ENCODE measurements at places on chromosomes 7 and 10.

- no peak for DNase-seq
Measured at GRCh38 chr10:31315453-31315852, 3.6 kb upstream of the ZEB1 start.

GRCh38 chr10:89550509-89550908 is 15.1 kb upstream of the SLC16A12 start:
- DNase-seq: no peak

DNA sequence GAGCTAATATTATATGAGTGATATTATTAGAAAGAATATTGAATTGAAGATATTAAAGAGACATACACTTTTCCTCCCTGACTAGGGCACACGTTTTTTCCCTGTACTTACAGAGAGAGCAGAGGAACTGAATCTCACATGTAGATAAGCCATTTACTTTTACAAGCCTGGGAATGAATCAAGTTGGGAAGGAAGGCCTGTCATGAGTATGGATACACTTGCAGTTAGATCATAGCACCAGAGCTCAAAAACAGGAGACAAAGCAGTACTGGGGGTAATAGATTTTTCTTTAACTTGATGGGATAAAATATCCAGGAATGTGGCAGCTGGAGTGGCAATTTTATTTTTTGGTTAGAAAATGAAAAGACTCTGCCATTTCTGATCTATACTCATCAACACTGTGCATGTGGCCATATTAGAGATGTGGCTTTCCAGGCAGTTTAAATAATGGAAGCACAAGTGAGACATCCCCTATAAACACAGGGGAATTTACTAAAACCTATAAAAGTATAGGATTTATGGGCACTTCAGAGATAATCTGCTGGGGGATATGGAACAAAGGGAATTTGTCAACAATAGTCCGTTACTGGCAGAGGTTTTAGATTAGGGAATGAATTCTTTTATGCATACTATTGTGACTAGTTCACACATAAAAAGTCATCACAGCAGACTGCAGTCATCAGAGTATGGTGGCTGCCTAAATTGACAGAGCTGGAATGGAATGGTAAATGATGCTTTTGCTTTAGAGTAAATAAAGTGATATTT is 657.7 kb upstream of the MBL2 start:
- DNase-seq: no peak

DNA sequence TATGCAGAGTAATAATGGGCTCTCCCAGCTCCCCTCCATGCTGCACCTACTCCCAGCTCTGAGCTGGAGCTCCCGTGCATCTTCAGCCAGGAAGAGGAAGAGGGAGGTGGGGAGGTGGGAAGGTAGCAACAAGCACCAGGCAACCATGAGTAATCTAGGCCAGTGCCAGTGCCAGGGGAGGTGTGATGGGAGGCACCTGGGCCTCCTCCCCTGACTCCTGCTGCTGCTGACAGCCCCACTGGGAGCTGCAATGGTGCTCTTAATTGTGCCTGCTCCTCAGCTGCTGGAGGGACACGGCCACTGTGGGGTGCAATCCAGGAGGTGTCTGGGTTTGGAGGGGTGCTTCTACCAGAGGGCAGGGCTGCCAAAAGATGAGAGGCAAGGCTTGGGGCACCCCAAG is 243.0 kb downstream of the PLXNA4 start:
- no peak for DNase-seq

DNA sequence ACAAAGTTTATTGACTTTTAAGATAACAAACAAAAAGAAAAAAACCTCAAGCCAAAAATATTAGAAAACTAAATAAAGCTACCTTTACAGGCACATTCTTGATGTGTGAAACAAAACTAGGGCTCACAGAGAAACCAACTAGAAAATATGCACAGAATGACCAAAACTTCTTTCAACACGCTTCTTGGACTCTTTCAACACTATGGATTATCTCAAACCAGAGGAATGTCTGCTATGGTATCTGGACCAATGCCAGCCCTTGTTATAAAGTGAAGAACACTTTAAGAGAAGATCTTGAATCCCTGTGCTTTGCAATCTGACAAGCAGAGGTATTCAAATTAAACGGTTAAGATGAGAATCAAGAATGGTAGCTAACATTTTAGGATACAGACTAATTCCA is 76.6 kb downstream of the DNAJC1 start:
- no peak for DNase-seq

- DNase-seq: no peak
Measured at GRCh38 chr7:26813432-26813831, 51.0 kb downstream of the SKAP2 start.

DNA sequence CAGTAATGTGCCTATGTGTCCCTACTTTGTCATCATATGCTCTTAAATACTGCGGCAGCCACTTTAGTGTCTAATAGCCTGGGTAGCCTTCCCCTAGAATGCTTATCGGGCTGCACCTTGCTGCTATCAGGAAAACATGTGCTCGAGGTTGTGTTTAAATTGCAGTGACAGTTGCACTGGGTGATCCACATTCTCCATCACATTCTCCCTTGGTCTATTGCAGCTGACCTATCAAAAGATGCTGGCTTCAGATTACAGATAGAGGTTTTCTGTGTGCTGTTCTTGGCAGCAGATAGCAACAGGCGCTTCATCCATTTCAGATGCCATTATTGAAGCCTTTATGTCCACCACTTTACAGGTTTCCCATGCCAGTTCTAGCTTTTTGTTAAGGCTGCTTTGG is 130.1 kb upstream of the MDFIC start:
- DNase-seq: no peak

DNA sequence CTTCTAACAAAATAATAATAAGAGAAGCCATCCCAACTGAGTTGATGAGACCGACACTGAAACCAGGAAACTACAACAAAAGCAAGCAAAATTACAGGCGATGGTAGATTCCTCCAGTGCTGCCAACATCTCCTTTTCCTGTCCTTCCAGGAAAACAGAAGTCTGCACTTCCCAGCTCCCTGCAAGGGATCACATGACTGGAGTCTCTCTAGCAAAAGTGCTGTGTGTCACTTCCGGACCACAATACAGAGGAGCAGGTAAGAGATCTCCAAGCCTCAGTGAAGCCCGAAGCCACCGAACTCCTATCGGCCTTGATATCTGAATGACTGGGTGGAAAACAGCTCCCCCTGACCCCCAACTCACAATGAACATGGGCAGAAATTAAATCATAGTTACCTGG is 63.2 kb downstream of the SMURF1 start:
- no peak for DNase-seq

DNA sequence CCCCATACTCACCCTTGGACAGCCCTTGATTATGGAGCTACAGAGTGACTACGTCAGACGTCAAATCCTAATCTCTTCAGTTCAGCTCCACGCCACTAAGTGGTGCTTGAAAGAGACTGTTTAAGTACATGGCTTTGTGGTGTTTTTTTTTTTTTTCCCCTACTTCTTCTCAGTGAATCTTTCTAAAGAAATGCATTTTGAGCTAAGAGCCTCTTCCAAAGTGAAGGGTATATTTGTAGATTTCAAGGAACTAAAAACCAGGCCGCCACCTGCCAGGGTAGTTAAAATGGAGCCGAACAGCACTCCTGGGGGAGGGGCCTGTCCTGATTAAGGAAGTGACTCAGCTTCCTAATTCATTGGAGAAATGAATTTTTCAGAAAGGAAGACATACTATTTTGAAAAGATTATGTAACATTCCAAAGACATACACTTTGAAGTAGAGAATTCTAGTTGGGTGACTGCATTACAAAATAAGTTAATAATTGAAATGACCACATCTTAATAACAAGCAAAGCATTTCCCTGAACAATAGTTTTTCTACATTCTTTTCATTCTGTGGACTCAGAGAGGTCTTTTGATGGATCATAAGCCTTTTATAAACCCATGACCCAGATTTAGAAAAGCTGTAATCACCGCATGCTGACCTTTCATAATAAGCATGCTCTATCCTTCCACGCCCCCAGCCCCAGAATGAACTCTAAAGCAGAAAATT is 20.6 kb upstream of the VPS41 start:
- DNase-seq: no peak

- no peak for DNase-seq
Measured at GRCh38 chr10:100008708-100009282, 952 bp downstream of the DNMBP start.

DNA sequence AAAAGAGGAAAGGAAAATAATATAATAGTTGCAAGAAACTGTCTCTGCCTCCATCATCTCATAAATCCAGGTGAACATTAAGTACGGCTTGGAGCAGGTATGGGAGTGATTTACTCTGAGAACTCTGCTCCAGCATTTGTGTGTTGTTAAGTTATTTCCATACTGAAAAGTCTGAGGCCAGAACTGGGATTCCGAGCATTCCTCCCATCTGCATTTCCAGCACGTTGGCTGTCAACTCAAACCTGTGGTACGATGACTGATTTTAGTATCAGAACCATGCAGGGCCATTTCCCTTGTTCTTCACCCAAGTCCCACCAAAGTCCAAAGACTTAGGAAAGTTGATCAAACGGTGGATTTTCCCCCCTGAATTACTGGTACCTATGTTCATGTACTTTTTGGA is 104.9 kb downstream of the CREB5 start:
- no peak for DNase-seq

GRCh38 chr7:43758029-43758821 is at the start of gene BLVRA:
TSS of gene BLVRA (plus strand) at chr7:43758680. CDS start at chr7:43771159, 12,479 bp downstream.
- DNase-seq: peak; percentile 85

DNA sequence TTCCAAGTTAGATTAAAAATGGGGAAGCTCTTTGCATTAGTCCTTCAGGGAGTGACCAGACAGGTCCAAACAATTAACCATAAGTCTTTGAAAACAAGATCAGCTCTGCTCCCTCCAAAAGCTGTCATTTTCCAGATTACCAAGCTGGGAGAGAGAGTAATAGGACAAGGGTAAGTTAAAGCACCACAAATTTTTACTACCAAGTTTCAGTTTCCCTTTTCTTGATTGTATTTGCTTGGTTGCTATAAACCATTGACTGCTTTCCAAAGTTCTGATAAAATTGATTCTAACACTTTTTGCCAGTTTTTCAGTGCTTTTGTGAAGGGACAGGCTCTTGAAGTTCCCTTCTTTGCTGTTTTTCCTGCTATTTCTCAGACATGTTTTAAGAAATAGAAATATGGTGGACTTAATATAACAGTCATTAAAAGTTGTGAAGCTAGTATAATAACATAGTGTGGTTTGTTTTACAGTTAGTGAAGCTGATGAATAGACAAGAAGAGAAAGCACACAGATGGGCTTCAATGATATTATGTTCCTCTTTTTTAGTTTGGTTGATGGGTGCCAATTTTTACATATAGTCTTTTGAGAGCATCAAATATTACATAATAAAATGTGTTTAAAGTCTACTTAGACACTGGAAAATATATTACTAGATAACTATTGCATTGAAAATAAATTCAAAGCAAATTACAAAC is 40.0 kb upstream of the ZNF365 start:
- DNase-seq: no peak

GRCh38 chr10:89685936-89686335 is 15.5 kb upstream of the KIF20B start:
- no peak for DNase-seq

GRCh38 chr10:115167751-115168150 is 74.6 kb downstream of the ATRNL1 start:
- no peak for DNase-seq

GRCh38 chr10:76883596-76883995 is 754.0 kb downstream of the KCNMA1 start:
- no peak for DNase-seq

DNA sequence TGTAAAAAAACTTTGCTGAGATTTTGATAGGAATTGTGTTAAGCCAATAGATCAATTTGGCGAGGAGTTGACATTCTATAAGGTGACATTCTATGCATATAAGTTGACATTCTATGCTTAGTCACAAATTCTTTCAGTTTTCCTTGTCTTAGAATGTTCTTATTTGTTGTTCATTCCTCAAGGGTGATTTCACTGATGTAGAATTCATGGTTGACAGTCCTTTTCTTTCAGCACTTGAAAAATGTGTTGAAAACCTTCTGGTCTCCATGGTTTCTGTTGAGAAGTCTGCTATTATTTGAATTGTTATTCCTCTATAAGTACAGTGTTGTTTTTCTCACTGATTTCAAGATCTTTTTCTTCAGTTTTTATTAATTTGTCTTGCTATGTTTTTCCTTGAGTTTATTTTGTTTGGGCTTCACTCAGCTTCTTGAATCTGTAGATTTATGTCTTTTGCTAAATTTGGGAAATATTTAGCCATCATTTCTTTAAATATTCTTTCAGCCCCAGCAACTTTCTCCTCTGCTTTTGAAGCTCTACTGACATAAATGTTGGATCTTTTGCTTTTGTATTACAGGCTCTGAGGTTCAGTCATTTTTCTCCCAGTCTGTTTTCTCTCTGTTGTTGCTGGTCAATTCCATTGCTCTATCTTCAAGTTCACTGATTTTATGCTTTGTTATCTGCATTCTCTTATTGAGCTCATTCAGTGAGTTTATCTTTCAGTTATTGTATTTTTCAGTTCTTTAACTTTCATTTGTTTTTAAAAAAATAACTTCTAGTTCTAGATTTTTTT is 154.9 kb downstream of the SDK1 start:
- no peak for DNase-seq

DNA sequence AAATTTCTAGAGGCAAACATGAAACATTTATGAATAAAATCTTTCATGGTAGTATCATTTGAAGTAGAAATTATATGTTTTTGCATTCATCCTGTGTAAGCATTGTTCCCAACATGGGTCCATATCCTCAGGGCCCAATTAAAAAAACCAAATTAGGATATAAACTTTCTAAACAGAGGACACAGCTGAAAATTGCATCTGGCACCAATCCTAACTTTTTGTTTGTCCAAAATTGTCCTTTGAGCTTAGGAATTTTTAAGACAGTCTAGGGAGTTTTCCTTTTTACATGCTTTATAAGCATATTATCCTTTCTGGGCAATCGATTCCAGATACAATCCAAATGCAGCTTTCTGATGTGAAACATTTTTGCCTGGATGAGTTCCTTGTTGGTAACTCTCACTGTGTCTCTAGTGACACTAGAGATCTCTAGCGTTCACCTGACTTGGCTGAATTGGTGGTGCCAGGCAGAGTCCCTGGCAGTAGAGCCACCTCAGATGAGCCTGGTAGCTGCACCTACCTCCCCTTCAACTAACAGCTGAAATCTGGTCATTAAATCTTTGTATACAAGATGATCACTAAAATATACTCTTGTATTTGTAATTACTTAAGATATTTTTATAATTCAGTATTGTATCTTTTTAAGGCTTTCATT is 137.6 kb upstream of the SAMD8 start:
- no peak for DNase-seq

GRCh38 chr10:88221010-88221973 is 357.9 kb downstream of the PTEN start:
- no peak for DNase-seq

DNA sequence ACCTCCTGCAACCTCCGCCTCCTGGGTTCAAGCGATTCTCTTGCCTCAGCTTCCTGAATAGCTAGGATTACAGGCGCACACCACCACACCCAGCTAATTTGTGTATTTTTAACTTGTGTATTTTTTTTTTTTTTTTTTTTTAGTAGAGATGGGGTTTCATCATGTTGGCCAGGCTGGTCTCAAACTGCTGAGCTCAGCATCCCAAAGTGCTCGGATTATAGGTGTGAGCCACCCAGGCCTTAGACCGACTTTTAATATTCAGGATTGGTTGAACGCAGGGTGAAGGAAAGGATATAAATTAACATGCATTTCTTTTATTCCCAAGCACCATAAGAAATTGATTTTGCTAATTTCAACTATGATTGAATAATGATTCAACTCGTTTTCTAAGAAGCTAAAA is 798.6 kb downstream of the GATA3 start:
- DNase-seq: no peak

GRCh38 chr10:29377333-29377961 is 88.6 kb downstream of the LYZL1 start:
- DNase-seq: no peak

GRCh38 chr10:36023939-36024338 is 381.8 kb upstream of the FZD8 start:
- DNase-seq: no peak

GRCh38 chr10:79093658-79094411 is 25.1 kb downstream of the ZMIZ1 start:
- no peak for DNase-seq

GRCh38 chr10:97584060-97584797 is at the start of gene HOGA1:
TSS of gene HOGA1 (plus strand) at chr10:97584389. CDS start at chr10:97584704, 315 bp downstream.
- no peak for DNase-seq

Measured in suprapubic skin (tissue), 4 donors.